A172 (cell line): ENCODE measurements at places on chromosomes 2 and 18.

DNA sequence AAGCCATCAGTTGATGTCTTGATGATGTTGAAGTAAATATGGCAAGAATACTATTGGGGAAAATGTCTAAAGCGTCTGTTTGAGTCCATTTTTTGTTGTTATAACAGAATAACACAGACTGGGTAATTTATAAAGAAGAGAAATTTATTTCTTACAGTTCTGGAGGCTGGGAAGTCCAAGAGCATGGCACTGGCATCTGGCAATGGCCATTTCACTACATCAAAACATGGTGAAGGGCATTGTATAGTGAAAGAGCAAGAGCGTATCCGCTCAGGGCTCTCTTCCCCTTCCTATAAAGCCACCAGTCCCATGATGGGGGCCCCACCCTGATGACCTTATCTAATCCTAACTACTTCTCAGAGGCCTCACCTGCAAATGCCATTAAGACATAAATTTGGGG is 29.6 kb upstream of the MRPL19 start:
- no peak for DNase-seq

DNA sequence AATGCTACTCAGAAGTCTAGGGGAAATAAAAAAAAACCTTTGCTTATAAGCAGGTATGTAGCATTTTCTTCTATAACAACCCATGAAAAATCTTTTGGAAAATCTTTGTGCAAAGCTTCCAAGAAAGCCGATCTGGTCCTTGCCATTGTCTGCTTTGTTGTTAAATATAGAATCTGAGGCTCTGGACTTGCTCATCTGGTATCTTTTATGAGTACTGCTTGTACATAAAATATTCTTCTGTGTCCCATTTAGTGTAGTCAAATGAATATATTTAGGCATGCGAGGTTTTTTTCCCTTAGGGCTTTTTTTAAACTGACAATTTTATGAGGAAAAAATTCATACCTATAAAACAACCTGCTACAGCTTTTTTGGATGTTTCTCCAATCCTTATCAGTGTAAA is 45.0 kb upstream of the RMND5A start:
- DNase-seq = no peak

DNA sequence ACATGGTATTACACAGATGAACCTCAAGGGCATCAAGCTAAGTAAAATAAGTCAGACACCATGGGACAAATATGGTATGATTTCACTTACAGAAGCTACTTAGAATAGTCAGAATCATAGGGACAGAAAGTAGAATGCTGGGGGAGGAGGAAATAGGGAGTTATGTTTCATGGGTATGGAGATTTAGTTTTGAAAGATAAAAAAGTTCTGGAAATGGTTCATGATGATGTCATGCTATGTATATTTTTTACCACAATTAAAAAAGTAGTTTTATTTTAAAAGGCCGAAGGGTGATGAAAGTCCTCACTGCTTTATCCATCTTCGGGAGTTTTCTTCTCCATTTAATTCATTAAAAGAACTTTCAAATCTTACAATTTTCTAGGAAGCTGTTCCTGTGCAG is 181.9 kb downstream of the CALCRL start:
- no peak for DNase-seq

DNA sequence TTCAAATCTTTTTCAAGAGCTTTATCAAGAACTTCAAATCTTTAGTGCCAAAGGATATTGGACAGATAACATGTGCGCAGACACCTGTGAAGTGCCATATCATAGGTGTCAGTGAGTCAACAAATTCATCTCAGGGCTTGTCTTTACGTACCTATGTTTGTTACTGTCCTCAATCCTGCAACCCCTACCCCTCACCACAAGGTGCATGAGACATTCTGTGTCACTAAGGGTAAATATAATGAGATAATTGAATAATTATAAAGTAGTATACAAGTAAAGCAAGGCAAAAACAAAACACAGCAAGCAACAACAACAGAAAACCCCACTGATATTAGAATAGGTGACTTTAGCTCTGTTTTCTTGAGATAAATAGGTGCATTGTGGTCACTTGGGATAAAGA is 1495.8 kb upstream of the TMEFF2 start:
- no peak for DNase-seq

DNA sequence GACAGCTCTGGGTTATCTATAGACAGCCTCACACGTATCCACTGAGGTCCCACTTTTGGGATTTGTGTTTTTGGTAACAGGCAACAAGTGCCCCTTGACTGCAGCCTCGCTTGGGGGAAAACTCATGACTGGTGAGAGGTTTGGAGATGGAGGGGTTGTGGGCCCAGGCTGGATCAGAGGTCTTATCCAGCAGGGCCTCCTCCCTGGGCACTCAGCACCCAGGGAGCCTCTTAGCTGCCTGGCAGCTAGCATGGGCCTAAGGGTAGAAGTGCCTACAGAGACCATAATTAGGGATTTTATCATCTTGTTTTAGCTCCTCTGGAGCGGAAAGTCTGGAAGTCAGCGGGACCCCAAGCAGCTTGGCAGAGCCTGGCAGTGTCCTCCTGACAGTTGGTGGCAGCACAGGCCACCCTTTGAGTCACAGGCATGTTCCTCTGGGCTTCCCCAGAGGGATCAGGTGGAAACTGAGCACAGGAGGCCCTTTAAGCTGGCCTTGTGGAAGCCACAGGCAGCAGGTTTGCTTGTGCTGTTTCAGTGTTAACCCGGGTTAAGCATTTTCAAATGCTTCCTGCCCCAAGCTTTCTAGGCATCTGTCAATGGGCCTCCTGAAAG is 143.1 kb downstream of the KCTD1 start:
- DNase-seq = peak; percentile 32

DNA sequence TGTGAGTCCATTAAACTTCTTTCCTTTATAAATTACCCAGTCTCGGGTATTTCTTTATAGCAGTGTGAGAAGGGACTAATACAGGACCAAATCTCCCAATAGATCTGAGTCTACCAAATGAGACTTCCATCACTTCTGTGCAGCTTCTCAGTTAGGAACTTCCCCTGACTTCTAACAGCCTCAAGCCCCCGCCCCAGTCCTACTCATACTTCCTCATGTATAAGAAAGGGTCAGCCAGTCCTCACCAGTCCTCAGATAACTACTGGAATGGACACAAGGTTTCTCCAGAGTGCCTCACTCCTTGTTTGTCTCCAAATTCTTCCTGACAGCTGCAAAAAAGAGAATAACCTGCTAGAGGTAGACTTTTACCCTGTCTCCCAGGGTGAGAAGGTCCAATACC is 19.5 kb downstream of the TTC32 start:
- no peak for DNase-seq

GRCh38 chr18:12031846-12032245 is 50.5 kb downstream of the IMPA2 start:
- DNase-seq = no peak

DNA sequence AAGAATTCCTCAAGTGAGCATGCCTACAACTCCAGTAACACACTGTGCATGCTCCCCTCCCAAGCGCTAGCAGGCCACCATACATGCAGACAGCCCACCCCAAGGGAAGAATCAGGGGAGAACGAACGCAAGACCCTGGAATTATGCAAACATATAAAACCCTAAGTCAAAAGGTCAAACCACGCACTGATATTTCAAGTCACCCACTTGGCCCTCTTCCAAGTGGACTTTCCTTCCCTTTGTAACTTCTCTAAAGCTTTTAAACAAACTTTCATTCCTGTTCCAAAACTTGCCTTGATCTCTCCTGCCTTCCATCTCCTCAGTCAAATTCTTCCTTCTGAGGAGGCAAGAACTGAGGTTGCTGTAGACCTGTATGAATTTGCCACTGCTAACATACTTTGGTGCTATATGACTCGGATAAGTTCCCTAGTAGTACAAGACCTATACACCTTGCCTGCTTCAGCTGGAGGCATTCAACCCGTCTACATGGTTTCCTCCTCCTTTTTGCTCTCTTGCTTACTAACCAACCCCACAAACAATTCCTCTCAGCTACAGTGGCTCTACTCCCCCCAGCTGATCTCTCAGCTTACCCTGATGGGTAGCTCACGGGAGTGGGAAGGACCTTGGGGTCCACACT is 11.1 kb upstream of the RPIA start:
- no peak for DNase-seq

GRCh38 chr2:180520921-180521581 is 459.4 kb upstream of the UBE2E3 start:
- DNase-seq = peak; percentile 52

DNA sequence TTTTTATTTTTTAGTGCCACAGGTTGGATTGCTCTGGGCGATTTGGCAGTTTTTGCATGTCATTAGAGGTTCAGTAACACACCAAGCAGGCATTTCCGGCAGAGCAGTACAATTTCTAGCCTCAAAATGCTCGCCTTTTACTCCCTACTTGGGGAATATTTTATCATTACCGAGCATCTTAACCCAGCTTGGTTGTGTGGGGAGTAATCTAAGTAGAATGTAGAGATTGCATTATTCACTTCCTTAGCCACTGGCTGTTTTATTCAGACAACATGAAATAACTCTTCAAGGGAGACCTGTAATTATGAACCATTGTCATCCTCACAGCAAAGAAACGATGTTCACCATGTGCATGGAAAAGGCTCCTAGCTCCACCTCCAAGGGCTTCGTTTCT is 13.1 kb downstream of the GRP start:
- DNase-seq = peak; percentile 12

DNA sequence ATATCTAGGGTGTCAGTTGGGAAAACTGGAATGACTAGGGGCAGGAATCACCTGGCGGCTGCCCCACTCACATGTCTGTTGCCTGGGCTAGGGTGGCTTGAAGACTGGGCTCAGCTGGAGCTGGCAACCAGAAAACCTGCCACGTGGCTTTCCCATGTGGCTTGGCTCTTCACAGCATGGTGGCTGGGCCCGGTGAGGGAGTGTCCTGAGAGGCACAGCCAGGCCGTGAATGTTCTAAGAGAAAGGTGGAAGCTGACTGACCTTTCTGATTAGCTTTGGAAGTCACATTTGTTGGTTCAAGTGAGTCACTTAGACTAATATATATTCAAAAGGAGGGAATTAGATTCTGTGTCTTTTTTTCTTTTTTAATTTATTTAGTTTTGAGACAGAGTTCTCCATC is 22.7 kb downstream of the SP5 start:
- DNase-seq = no peak

- DNase-seq = no peak
These were observed 14.4 kb downstream of the IL36B start for GRCh38 chr2:113038291-113038690.

DNA sequence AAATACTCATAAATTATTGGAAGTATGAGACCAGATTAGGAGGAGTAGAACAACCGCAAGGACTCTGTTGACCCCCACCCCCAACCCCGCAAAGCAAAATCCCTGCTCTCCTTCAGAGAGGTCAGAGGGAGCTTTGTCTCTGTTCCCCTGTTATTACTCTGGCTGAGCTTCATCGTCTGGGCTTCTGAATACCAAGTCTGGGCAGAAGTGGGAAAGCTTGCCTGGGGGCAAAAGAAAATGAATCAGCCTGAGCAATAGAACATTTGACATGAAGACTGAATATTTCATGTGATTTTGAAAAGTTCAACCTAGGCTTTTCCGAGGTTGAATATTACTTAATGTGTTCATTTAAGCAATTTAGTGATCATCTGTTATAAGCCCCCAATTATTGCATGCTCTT is 114.6 kb upstream of the ARHGAP28 start:
- DNase-seq = no peak

GRCh38 chr2:126832014-126832413 is 66.7 kb upstream of the TEX51 start:
- no peak for DNase-seq

DNA sequence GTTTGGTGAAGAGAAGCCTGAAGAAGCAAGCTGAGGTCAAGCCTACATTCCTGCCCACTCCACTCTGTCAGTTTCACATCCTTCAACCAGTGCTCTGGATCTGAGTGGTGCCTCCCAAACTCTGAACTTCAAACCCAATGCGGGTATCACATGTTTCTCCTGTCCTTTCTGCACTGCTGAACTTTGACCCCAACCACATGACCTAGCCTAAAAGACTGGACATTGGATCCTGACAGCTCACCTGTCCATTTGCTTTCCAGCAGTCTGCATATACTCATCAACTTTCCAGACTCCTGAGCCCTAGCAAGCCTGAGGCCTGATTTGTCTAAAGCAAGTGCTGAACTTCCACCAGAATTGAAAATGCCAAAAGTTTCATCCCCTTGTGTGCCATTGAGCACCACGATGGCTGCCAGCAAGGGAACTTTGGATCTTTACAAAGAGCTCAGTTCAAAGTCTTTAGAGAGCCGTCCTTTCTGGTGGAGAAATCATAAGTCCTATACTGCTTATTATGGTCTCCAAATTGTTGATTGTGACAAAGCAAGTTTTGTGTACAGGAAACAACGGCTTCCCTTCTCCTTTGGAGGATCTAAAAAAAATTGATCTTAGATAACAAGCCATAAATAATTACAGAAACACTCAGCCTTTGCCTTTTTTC is 37.6 kb upstream of the ITGA6 start:
- no peak for DNase-seq

- DNase-seq = no peak
These were observed 17.7 kb upstream of the AKAIN1 start for GRCh38 chr18:5214583-5215351.

DNA sequence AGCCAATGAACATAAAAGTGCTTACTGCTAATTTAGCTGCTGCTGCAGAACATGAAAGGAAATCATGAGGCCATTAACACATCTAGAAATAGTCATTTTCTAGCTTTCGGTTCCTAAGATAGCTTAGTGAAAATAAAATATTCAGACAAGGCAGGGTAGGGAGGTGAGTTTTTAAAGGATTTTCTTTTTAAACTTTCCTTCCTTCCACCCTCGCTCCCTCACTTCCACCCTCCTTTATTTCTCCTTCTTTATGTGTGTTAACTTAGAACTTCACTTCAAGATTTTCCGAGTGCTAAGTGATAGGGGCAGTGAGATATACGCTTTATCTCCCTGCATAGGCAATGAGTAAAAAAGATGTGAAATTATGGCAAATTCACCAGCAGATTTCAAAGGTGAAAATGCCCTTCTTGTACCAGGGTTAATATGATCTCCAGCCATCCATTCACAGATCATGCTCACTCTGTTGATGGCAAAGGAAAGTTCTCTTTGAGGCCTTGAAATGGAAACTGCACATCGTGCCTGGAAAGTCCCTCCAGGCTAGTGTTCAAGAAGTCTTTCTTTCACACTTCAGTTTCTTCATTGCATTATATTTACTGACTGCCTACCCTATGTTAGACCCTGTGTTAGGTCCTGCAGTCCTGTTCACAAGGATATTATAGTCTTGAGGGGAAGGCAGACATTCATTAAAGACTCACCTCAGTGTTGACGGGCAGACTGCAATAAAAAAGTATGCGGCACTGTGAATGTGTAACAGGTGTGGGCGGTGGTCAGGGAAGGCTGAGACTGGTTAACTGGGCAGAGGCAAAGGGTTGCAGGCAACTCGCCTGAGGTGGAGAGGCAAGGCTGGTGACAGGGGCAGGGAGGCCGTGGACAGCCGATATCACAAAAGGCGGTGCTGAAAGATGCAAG is 200.8 kb downstream of the PLCL1 start:
- DNase-seq = no peak
